ENCODE measurements at places on chromosomes 11 and 22.

- DNase-seq = no peak
Measured at GRCh38 chr11:121515335-121515671, 62.5 kb upstream of the SORL1-AS1 start.

GRCh38 chr22:29767171-29768051, at the start of gene UQCR10:
Gene UQCR10 (plus strand): TSS chr22:29767369. CDS start chr22:29767399, 30 bp downstream.
- DNase-seq = peak; percentile 94

GRCh38 chr11:80083531-80083951, 642.7 kb upstream of the TENM4 start:
- DNase-seq = no peak

- DNase-seq = no peak
Measured at GRCh38 chr11:113722221-113722620, 16.1 kb upstream of the TMPRSS5 start.

DNA sequence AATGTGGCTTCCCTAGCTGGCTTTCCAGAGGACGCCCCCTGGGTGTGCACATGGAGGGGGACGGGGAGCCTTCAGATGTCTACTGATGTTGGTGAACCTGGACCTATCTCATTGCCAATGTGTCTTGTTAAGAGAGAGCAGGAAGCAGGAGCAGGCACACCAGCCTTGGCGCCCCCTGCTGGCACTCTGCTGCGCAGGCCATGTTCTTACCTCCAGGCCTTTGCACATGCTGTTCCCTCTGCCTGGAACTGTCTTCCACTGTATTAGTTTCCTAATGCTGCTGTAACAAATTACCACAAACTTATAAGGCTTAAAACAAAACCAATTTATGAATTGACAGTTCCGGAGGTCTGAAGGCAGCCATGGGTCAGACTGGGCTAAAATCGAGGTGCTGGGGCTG, 23.6 kb upstream of the MN1 start:
- no peak for DNase-seq

- DNase-seq = no peak
Measured at GRCh38 chr11:73451896-73452295, 75.7 kb downstream of the RELT start.

GRCh38 chr11:118530683-118531596, at the start of gene TMEM25:
Gene TMEM25 (plus strand): TSS chr11:118531192. CDS start chr11:118531802, 610 bp downstream.
- DNase-seq = peak; percentile 89

GRCh38 chr11:117541211-117541610, 213.6 kb downstream of the CEP164 start:
- no peak for DNase-seq

GRCh38 chr11:47765086-47765485, 2.1 kb downstream of the FNBP4 start:
- DNase-seq = no peak

GRCh38 chr11:78221396-78222315, 32.9 kb downstream of the USP35 start:
- peak; percentile 43 for DNase-seq

- no peak for DNase-seq
Measured at GRCh38 chr22:45329530-45329936, 19.8 kb downstream of the FAM118A start.

- DNase-seq = no peak
Measured at GRCh38 chr11:102144357-102145355, 34.4 kb downstream of the YAP1 start.

DNA sequence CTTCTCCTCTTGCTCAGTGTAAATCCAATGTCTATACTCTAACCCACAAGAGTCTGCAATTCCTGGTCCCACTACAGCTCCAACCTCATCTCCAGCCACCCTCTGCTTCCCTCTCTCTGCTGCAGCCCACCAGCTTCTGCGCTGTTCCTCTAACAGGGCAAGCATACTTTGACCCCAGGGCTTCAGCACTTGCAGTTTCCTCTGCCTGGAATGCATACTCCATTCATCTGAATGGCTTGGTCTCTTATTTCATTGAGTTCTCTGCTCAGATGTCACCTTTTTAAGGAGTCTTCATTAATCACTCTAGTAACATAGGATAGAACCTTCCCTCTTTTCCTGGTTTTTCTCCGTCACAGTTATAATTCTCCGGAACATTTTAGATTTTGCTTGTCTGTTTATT, 141.6 kb downstream of the BUD13 start:
- DNase-seq = no peak

- no peak for DNase-seq
Measured at GRCh38 chr11:27603376-27603990, 96.8 kb downstream of the BDNF start.

DNA sequence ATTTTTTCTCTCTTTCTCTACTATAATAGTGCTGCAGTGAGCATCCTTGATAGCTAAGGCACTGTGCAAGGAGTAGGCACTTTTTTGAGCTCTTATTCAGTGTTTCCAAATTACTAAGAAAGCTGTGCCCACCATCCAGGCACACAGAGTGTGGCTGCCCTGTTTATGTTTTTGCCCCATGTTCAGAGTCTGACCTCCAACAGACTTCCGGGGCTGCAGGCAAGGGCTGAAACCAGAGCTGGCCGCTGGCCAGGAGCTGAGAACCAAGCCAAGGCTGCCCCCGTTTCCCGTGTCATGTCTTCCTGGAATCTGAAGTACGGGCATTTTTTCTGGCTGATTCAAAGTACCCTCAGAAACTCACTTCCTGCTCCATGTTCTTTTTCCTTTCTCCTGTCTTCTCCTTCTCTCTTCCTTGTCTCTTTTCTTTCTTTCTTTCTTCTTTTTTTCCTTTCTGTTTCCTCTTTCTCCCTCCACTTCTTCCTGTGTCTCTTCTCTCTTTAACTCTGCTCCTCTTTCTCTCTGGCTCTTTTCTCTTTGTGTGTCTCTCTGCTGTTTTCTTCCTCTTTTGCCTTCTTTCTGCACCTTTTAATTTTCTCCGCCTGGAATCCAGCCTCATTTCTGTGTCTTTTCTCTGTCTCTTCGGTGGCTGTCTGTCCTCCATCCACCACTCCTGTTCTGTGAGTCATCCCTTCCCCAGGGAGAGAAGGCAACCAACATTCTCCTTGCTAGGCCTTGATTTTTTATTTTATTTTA, 17.0 kb upstream of the KCTD14 start:
- peak; percentile 70 for DNase-seq

- DNase-seq = no peak
Measured at GRCh38 chr11:90318651-90319050, 95.8 kb upstream of the CHORDC1 start.

- DNase-seq = peak; percentile 24
Measured at GRCh38 chr11:78659326-78660270, 84.9 kb upstream of the NARS2 start.

GRCh38 chr11:78809931-78810541, 235.4 kb upstream of the NARS2 start:
- DNase-seq = no peak

DNA sequence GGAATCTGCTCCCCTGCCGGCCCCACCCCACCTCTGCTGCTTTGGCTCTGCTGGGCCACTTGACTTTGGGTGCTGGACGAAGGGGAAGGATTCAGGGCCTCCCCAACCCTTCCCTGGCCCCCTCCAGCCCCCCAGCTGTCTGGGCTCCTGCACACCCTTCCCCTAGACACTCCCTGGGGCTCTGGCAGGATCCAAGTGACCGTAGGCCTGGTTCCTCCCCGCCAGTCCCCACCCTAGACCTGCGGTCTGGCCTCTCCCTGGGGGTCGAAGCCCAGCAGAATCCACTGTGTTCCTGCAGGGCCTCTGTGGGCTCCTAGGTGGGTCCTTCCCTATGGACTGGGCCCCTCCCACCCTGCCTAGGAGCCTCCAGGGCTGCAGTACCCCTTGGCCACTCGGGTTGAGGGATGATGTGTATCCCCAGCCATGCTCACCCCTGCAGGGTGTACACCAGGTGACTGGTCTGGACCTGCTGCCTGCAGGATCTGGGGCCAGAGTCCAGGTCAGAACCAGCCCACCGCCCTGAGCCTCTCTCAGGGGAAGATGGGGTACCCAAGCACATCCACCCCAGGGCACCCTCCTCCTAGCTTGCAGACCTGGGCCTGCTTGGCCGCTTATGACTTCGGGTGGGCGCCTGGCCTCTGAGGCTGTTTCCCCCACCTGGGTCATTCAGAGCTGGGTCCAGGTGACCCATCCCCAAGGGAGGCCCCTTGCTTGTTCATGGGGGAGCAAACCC, 5.6 kb downstream of the PIM3 start:
- peak; percentile 71 for DNase-seq

- DNase-seq = no peak
Measured at GRCh38 chr22:50173311-50173982, 2.9 kb downstream of the PANX2 start.

GRCh38 chr11:64762674-64763525, 3.1 kb upstream of the PYGM start:
- no peak for DNase-seq

All from activated CD8-positive, alpha-beta memory T cell treated with anti-CD3 and anti-CD28 coated beads for 24 hours (primary cell).